Caco-2 (cell line): ENCODE measurements at places on chromosomes 11 and 22.

GRCh38 chr11:97854357-97854756 lies 1166.4 kb upstream of the CNTN5 start:
- no peaks in the 10 kb centered on the region for H3K27me3 ChIP-seq
- no peak overlapping the region for H3K4me3 ChIP-seq
- H3K27ac ChIP-seq, result no peak overlapping the region

- no peak overlapping the region for H3K27ac ChIP-seq
- no peaks in the 10 kb centered on the region for H3K27me3 ChIP-seq
- H3K4me1 ChIP-seq, result peaks cover 40% of the 10 kb centered on the region
- H3K36me3 ChIP-seq, result 0 out of 2 replicates have a peak, but pooled peaks cover 1% of the 10 kb centered on the region
- H3K4me3 ChIP-seq, result no peak overlapping the region
- DNase-seq, result no peak
These were observed 12.8 kb downstream of the ARAP1 start for GRCh38 chr11:72739240-72740059.

DNA sequence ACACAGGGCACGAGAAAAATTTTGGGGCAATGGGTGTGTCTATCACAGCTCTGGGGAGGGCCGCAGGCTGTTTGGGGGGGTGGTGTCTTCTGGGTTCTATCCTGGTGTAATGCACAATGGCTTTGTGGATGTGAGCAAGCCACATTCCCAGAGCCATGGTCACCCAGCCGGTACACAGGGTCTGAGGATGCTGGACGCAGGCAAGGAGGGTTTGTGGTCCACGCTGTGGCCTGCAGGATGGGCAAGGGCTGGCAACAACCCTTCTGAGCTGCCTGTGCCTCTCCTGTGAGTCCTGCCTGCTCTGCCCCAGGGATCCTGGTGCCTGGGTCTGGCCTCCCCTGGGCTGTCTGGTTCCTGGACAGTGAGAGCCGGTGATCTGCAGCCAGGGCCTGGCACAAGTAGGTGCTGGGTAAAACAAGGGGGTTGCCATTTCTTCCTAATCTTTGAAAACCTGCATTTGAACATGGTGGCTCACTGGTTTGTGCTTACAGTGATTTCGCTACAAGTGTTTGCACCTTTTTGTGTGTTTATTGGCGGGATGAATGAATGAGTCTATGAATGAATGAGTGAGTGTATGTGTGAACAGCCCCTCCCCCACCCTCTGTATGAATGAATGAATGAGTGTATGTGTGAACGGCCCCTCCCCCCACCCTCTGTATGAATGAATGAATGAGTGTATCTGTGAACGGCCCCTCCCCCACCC lies 4.4 kb upstream of the MRPL23 start:
- H3K36me3 ChIP-seq, result no peaks in the 10 kb centered on the region
- H3K4me3 ChIP-seq, result no peak overlapping the region
- H3K4me1 ChIP-seq, result no peaks in the 10 kb centered on the region
- peak; percentile 20 for DNase-seq
- H3K27ac ChIP-seq, result no peak overlapping the region

DNA sequence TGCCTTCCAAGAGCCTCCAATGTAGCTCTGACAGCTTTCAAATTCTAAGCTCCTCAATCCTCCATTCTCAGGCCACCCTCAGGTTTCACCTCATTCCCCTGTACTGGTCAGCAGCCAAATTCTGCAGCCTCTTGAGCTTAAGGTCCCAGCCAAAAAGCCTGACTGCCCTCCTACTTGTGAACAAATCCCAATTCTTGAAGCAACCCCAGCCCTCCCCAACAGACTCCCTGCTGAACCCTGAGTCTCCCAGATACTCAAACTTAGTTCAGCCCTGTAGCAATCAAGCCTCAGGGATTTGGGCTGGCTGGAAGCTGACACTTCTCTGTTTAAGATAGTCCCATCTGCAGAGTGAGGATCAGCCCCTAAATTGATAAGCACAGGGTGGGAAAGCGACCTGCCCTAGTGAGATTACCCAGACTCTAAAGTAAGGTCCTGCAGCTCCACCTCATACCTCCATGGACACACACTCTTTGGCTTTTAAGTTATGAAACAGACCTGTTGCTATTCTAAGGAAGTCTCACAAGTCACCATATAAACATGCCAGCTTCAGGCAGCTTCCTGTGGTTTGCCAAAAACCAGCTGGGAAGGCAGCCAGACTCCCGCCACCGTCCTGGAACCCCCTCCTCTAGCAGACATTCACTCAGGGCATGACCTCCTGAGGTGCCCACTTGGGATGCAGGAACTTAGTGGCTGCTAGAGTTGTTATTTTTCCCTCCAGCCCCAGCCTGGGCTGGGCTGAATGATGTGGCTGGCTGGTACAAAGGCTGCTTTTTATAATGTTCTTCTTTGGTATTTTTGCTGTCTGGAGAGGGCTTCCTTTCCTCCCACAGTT lies 82.5 kb upstream of the PICALM start:
- no peak for DNase-seq
- no peaks in the 10 kb centered on the region for H3K27me3 ChIP-seq
- H3K4me3 ChIP-seq, result no peak overlapping the region
- H3K27ac ChIP-seq, result peak overlapping the region; percentile 2
- H3K36me3 ChIP-seq, result no peaks in the 10 kb centered on the region
- H3K4me1 ChIP-seq, result peaks cover 32% of the 10 kb centered on the region

GRCh38 chr11:24267014-24267413 lies 229.8 kb upstream of the LUZP2 start:
- no peaks in the 10 kb centered on the region for H3K36me3 ChIP-seq
- no peak overlapping the region for H3K27ac ChIP-seq
- no peak for DNase-seq
- no peak overlapping the region for H3K4me3 ChIP-seq
- H3K4me1 ChIP-seq, result no peaks in the 10 kb centered on the region
- no peaks in the 10 kb centered on the region for H3K27me3 ChIP-seq

GRCh38 chr11:96178887-96179279 lies 164.1 kb downstream of the MAML2 start:
- no peak overlapping the region for H3K4me3 ChIP-seq
- no peaks in the 10 kb centered on the region for H3K4me1 ChIP-seq
- H3K27me3 ChIP-seq, result no peaks in the 10 kb centered on the region
- no peak overlapping the region for H3K27ac ChIP-seq

GRCh38 chr11:69915501-69916250 lies 96.5 kb upstream of the FGF3 start:
- DNase-seq, result peak; percentile 90
- no peaks in the 10 kb centered on the region for H3K27me3 ChIP-seq
- no peak overlapping the region for H3K27ac ChIP-seq
- H3K36me3 ChIP-seq, result no peaks in the 10 kb centered on the region
- peaks cover 29% of the 10 kb centered on the region for H3K4me1 ChIP-seq

DNA sequence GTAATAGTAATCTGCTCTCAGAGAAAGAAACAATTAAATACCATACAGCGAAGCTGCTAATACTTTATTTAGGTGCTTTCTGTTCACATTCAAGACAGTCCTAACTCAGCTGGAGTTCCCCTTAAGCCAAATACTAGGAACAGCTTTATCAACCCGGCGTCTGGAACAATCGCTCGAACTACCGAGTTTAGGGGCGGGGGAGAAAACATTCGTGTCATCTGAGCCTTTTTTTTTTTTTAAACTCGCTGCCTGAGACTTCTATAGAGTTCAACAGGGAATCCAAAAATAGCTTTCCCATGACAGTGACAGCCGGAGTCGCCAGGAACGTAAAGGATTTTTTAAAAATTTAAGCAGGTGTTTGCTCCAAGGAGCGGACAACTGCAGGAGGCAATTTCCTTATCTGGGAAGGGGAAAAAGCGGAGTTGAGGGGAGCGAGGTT lies 852 bp downstream of the TRAF6 start:
- no peaks in the 10 kb centered on the region for H3K36me3 ChIP-seq
- H3K4me1 ChIP-seq, result peaks cover 5% of the 10 kb centered on the region; the same call in 1 of the 2 replicates
- peak; percentile 20 for DNase-seq
- H3K4me3 ChIP-seq, result peak overlapping the region; percentile 89
